ENCODE measurements at places on chromosomes 7 and 10.

DNA sequence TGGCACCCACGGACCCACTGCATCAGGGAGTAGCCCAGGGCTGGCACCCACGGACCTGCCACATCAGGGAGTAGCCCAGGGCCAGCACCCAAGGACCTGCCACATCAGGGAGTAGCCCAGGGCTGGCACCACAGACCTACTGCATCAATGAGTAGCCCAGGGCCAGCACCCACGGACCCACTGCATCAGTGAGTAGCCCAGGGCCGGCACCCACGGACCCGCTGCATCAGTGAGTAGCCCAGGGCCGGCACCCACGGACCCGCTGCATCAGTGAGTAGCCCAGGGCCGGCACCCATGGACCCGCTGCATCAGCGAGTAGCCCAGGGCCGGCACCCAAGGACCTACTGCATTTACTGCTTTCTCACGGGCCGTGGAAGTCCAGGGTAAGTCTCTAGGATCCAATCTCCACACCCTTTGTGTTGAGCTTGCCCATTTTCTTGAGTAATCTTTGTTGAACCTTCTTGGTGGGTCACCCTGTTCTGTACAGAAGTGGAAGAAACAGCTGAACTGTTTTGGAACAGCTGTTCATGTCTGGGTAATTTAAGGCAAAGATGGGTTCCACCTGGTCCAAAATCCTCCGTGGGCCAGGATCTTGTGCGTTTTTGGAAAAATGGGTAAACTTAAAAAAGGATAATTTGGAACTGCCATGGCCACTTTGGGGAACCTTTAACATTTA, 69.0 kb downstream of the VIPR2 start:
- DNase-seq, result no peak

- DNase-seq, result no peak
Observed at GRCh38 chr10:101079874-101080273, 18.1 kb downstream of the KAZALD1 start.

GRCh38 chr7:150801946-150802771, 1.6 kb downstream of the TMEM176A start:
- no peak for DNase-seq

DNA sequence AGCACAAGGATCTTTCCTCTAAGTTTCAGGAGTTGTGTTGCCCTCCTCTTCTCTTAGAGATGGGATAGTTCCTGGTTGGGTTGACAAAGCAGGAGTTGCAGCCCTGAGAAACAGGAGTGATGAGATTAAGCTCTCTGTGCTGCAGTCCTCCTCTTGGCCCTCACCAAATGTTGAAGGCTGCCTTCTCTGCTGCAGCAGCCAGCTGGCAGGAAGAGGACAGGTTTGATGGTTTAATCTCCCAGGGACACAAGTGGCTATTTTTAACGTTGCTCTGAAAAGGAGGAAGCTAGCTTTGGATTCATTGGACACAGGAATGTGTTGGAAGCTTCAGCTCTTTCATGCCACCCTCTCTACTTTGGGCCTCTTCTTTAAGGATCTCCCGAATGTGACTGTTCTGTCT, 9.4 kb downstream of the STRIP2 start:
- no peak for DNase-seq

DNA sequence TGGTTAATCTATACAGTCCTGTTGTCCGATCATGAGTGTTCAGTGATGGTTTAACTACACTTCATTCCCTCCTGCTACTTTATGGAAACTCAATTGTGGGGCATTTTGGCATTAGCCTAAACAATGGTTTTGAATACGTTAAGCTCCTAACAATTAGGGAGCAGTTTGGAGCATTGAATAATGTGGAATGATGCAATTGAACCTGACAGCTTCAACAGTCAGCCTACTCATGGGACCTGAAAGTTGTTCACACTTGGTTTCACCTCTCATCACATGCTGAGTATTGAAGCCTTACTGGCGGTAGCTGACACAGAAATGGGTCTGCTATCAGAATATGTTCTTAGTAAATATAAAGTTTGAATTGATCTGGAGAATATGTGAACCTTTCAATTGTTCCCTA, 186.1 kb downstream of the MLLT10 start:
- DNase-seq, result no peak

DNA sequence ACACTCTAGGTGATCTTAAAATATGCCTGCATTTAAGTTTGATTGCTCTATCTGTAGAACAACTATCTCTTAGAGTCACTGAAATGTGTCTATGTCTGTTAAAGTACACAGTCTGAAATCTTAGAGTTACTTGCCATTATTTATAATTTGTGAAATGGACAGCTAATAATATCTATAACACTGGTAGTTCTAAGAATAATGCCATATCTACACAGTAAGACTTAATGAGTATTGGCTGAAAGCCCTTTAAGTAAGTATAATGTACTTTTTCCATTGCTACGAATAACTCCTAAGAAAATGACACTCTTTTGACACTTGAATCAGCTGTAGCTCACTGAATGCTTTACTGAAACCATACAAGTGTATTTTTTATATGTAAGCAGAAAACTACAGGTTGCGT, 567.4 kb upstream of the PCDH15 start:
- no peak for DNase-seq

DNA sequence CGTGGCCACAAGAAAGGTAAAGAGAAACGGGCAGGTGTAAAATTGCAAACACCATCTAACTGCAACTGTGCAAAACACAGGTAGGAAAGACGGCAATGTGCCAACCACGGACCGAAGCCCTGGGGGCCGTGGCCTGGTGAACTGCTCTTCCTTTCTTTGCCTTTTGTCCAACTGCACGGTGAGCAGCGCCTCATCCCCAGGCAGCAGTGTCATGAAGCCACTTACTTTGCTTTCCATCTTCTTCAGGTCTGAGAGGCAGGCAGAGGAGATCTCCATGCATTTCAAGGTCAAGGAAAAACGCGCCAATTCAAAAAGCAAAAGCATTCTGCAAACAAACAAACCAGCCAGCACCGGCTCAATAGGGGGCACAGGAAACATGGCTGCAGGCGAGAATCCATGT, 12.9 kb downstream of the CFAP46 start:
- no peak for DNase-seq

Measured in erythroblast (primary cell).